ENCODE measurements at places on chromosomes 3 and 15. TPM values are rescaled to one million over a fixed set of nuclear protein-coding genes. Genes with fewer than 3 reads are reported as not detected.
A peak's percentile ranks its signal among the peaks of the same experiment; 100 is the strongest.

- no peak for DNase-seq
Measured at GRCh38 chr3:82790307-82791097, 1029.1 kb upstream of the GBE1 start.

- no peak for DNase-seq
Measured at GRCh38 chr3:25380222-25380739, 47.8 kb upstream of the RARB start.

GRCh38 chr3:132088291-132088690 is 53.5 kb upstream of the CPNE4 start:
- no peak for DNase-seq

DNA sequence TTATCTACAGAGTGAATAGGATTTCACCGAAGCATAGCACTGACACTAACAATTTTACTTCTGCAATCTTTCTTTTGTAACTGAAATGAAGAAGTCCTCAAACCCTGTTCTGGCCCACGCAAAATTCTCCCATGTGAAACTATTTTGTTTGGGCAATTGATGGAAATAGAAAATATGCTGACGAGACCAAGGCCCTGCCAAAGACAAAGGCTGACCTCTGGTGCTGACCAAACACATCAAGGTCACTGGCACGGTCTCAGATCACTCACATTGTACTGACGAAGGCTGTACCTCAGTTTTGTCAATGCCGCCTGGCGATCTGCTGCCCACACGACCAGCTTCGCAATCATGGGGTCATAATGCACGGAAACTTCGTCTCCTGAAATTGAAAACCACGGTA is 58.4 kb upstream of the DCUN1D1 start:
- no peak for DNase-seq

DNA sequence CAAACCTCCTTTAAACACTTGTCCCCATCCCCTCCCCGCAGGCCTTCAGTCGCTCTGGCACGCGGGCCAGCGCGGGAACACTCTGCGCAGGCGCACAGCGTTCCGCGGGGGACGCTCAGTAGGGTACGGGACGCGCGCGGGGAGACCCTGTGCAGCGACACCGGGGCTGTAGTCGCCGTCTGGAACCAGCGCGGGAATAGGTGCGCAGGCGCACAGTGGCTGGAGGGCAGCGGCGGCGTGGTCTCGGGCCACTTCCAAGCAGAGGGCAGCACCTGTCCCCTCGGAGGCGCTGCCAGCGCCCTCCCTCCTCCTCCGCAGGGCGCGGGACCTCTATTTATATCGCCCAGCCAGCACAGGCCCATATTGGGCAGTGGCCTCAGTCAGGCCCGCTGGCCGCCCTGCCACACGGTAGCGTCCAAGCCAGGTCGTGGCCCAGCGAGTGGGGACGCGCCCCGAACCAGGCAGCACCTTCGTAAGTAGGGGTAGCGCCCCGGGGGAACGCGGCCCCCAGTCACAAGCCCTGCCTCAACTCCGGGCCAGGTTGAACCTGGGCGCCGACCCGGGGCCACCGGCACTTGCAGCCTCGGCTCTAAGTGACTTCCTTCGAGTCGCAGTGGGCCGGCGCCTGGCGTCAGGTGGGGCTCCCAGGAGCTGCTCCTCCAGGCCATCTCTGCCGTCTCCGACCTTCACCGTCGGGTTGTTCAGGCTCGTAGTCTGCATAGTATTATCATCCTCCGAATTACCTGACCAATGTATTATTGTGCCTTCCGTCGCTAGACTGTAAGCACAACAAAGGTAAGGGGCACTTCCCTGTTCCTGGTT is at the start of gene KBTBD12:
Gene KBTBD12 (plus strand): TSS at position 118 of the 822 bp plus-strand sequence. CDS start 7,830 bp downstream, outside the sequence.
- peak; percentile 82 for DNase-seq

- DNase-seq: no peak
Measured at GRCh38 chr15:41367418-41367817, 34.7 kb downstream of the NUSAP1 start.

DNA sequence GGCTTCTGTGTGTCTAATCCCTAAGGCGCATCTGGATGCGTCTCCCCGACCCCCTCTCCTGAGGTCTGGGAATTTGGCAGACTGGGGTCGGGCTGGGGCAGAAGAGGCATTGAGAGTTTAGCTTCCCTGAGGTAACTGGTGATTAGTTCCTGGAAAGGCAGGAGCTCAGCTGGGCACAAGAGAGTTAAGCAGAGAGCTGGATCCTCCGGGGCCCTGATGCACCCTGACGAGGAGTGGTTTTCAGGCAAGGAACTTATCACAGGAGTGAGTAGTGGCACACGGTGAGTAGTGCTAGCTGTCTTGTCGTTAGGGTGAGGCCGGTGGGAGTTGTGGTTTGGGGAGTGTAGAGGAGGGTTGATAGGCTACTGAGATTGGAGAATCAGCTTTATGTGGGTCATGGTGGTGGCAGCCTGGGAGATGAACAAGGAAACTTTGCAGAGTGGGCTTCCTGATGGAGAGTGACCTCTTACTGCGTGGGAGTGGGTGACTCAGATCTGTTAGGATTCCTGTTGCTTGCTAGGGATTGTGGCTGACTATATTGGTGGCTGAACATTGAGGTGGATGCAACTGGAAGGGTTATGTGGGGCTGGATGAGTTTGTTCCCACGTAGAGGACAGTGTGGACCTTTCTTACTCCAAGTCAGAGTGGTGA is 897 bp downstream of the RAD54L2 start:
- peak; percentile 77 for DNase-seq

DNA sequence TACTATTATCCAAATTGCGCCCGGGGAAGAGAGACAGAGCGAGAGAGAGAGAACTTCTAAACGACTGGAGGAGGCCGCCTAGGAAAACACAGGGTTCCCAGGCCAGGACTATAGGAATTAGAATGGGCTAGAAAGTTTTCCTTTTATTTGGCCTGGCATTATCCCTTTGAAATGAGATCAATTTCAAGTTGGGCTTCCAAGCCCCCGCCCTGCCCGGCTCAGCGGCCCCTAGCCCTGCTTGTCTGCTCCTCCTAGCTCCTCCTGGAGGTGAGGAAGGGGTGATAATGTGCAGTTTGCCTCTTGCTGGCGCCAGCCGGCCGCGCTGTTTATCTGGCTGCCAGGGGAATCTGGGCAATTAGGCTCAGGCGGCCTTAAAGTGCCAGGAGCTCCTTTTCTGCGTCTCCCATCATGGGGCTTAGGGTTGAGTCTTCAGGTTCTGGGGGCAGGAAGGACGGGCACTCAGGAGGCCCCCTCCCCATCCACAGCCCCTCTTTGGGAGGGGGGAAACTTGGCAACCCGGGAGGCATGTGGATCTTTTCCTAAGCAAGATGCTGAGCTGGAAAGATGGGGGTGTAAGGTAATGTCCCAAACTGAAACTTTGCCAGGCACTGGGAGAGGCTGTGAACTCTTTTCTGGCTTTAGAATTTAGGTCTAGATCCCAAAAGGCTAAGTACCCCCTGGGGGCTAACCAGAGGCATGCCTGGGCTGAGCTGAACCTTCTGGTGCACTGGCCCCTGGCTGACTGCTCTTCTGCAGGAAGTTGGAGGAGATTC is 5.5 kb downstream of the SMAD6 start:
- DNase-seq: peak; percentile 93

DNA sequence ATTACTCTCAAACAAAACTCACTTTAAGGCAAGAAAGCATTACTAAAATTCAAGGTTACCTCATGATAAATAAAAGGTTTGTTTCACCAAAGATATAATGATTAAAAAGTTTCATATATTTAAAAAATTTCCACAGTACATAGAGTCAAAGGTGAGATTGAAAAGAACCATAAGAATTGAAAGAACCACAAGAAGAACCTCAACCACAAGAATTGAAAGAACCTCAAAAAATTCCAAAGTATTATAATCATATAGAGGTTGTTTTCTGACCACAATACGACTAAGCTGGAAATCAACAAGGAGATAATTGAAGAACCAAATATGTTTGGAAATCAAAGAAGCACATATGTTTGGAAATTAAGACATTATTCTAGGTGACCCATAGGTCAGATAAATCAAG is 52.7 kb downstream of the SLC25A36 start:
- no peak for DNase-seq

- DNase-seq: no peak
Measured at GRCh38 chr3:25834346-25834745, 44.5 kb downstream of the OXSM start.

DNA sequence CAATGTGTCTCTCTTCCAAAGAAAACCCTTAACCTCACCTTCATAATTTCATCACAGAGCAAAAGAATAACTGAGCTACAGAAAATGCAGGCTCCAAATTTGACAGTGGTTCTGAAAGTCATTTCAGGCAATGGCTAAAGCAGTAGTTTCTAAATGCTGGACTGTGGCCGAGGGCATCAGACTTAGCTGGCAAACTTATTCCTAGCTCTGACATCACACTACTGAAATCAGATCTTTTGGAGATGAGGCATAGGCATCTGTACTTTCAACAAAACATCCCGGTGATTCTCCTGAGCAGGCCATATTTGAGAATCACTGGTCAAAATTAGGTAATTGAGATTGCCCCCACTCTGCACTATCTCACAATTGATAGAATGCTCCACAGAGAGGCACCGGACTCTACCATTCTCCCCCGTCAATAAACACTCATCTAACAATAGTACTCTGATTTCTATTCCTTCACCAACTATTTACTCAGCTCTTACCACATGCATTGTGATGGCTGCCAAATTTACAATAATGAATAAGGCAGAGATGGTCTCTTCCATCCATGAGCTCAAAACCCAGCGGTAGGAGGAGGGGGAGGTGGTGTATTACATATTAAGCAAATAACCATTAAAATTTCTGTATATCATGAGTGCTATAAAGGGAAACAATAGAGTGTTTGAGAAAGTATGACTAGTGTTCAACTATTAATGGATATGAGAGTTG is 57.3 kb upstream of the SPRED1 start:
- DNase-seq: no peak

POTEB3 gene
- not detected for total RNA-seq

MAP4 gene
- total RNA-seq: 169 TPM

FGF12 gene
- 28.6 TPM for total RNA-seq

FBXL2 gene
- 11.8 TPM for total RNA-seq

GPR15 gene
- total RNA-seq: not detected

ILDR1 gene
- total RNA-seq: 2.0 TPM

ROPN1 gene
- not detected for total RNA-seq

GOLGA8T gene
- 0.20 TPM for total RNA-seq

TM4SF4 gene
- not detected for total RNA-seq

ARGFX gene
- not detected for total RNA-seq

ATP2B2 gene
- total RNA-seq: 0.07 TPM

ALS2CL gene
- total RNA-seq: 8.9 TPM

GALNT15 gene
- total RNA-seq: 0.23 TPM

OR5K2 gene
- not detected for total RNA-seq

All from endodermal cell (in vitro differentiated cells).